Chondrocyte (in vitro differentiated cells): ENCODE measurements at places on chromosomes 12 and 14. TPM values are rescaled to one million over a fixed set of nuclear protein-coding genes. Genes with fewer than 3 reads are reported as not detected.
A peak's percentile ranks its signal among the peaks of the same experiment; 100 is the strongest.

The OR4E2 gene
- not detected in 3 replicates for total RNA-seq

DNA sequence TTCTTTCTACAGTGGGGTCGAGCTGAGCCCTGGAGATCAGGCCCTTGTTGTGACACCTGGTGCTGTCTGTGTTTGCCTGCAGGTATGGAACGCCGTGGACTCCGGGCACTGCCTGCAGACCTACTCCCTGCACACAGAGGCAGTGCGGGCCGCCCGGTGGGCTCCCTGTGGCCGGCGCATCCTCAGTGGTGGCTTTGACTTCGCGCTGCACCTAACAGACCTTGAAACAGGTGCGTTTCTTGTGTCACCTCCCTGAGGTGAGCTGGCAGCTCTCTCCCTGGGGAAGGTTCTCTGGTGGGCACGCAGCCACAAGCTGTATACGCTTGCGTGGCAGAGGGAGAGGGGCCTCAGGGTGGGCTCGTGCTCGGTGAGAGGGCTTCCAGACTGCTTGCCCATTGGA lies 119.3 kb downstream of the BEGAIN start:
- no peak overlapping the region for H3K27ac ChIP-seq
- H3K36me3 ChIP-seq = peaks cover 8% of the 10 kb centered on the region
- H3K27me3 ChIP-seq = no peaks in the 10 kb centered on the region
- H3K4me1 ChIP-seq = peaks cover 29% of the 10 kb centered on the region

DNA sequence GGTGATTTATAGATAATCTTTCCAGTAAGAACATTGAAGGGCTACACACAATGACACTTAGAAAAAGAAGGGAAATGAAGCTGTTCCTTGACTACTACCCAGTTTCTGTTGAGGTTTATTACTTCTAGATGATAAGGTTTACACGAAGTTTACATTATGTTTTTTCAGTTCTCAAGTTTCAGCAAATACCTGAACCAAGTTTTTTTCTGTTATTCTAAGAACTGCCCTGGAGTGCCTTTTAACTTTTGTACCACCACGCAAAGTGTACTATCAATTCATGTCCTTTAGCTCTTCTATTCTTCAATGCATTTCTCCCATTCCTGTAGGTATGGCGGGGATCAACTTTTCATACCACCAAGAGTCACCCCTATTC lies 5.8 kb downstream of the FBXL14 start:
- no peak for DNase-seq
- no peaks in the 10 kb centered on the region for H3K36me3 ChIP-seq
- no peaks in the 10 kb centered on the region for H3K27me3 ChIP-seq
- peak overlapping the region; percentile 75 for H3K27ac ChIP-seq

- no peak overlapping the region for H3K4me3 ChIP-seq
- H3K27ac ChIP-seq = no peak overlapping the region
- peaks cover 17% of the 10 kb centered on the region for H3K27me3 ChIP-seq
These were observed 57.4 kb downstream of the RPH3A start for GRCh38 chr12:112848972-112849371.

GRCh38 chr12:105769486-105769885 lies 369.3 kb downstream of the NUAK1 start:
- DNase-seq = no peak
- no peak overlapping the region for H3K27ac ChIP-seq
- no peaks in the 10 kb centered on the region for H3K36me3 ChIP-seq
- H3K4me1 ChIP-seq = peaks cover 12% of the 10 kb centered on the region
- no peak overlapping the region for H3K4me3 ChIP-seq
- H3K27me3 ChIP-seq = no peaks in the 10 kb centered on the region

- H3K4me1 ChIP-seq = peaks cover 6% of the 10 kb centered on the region
These were observed 387.0 kb upstream of the FLRT2 start for GRCh38 chr14:85142982-85143381.
